ENCODE measurements at places on chromosomes 2 and 18. TPM values are rescaled to one million over a fixed set of nuclear protein-coding genes. Genes with fewer than 3 reads are reported as not detected.

Gene IER3IP1
- total RNA-seq = 8.2 TPM

Gene EIF5B
- 18.8 TPM for total RNA-seq

Gene STAT4
- total RNA-seq = 6.1 TPM

Gene GAD1
- total RNA-seq = not detected

Gene TMX3
- total RNA-seq = 10.1 TPM

Gene GPR155
- 7.3 TPM for total RNA-seq

Gene IL36B
- total RNA-seq = not detected

Gene RAB6C
- total RNA-seq = not detected

Gene DPYSL5
- total RNA-seq = not detected

Gene OTOS
- not detected for total RNA-seq

Gene RGPD3
- 0.15 TPM for total RNA-seq
